Mesendoderm (in vitro differentiated cells): ENCODE measurements at places on chromosomes 7 and 10.

- DNase-seq, result no peak
Observed at GRCh38 chr10:108445746-108446145, 1281.2 kb upstream of the SORCS1 start.

- DNase-seq, result no peak
Observed at GRCh38 chr7:69638674-69639073, 40.4 kb downstream of the AUTS2 start.

DNA sequence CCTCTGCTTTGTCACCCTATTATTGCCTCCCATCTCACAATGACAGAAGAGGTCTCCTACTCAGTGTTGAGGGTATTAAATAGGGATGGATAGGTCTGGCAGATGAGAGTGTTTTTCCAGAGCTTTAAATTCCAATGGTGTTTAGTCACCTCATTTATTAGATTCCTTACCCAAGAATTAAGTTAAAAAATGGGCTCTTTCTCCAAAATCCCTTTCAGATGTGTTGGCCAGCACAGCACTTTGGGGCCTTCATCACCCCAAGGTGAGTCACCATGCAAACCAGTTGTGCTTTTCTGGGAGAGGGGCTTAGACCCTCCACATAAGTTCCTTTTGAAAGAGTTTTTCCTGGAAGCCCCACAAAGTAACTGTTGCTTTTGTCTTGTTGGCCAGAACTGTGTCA lies 78.4 kb downstream of the CYP26A1 start:
- peak; percentile 72 for DNase-seq

- DNase-seq, result peak; percentile 96
Observed at GRCh38 chr10:47402641-47403301, 18.7 kb upstream of the ZNF488 start.

GRCh38 chr7:75650681-75651080 lies 88.1 kb downstream of the HIP1 start:
- DNase-seq, result peak; percentile 59
